ENCODE measurements at places on chromosomes 12 and 14. TPM values are rescaled to one million over a fixed set of nuclear protein-coding genes. Genes with fewer than 3 reads are reported as not detected.

GRCh38 chr12:116165036-116165425, 112.5 kb downstream of the MED13L start:
- peak; percentile 81 for DNase-seq

DNA sequence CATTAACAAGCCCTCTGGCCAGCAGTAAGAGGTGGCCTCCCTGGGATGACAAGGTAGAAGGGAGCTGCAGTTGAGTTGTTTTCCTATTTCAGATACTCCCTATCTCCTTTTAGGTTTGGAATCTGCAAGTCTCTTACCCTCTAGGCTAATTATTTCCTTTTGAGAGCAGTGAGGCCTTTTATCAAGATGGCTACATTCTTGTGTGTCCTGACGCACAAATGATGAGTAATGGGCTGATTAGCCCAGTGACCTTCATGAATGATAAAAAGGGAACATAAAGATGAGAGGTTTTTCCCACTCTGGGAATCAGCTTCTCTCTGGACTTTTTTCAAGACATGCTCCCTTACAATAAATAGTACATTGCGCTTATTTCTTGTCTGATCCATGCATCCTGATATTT, 22.9 kb downstream of the DYRK2 start:
- DNase-seq: peak; percentile 77

GRCh38 chr12:2960390-2960956, 1.3 kb downstream of the TEAD4 start:
- DNase-seq: peak; percentile 67

DNA sequence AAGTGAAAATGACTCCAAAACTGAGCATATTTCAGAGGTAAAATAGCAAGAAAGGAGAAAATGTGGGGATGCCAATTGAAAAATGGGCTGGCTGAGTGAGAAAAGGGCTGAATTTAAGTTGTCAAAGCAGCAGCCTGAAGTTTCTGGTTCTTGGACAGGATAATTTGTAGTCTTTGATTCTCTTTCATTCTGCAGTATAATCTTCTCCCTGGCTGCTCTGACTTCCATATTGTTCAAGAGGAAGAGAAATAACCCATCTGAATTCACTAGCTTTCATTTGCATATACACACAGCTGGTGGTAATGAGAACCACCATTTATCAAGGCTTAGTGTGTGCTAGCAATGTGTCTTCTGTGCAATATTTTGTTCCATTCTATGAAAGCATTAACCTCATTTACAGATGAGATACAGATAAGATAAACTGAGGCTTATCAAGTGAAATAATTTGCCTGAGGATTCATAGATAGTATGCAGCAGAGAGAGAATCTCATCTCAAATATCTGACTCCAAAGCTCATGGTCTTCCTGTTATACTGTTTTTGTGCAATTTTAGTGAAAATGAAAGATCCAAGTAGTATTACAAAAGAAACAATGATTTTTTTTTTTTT, 184.2 kb downstream of the TMTC2 start:
- no peak for DNase-seq

Gene LTBP2
- total RNA-seq: 26.7 TPM

- DNase-seq: peak; percentile 73
Observed at GRCh38 chr12:100473716-100474150, at the start of gene NR1H4. NR1H4 (plus strand) TSS chr12:100473866; CDS start chr12:100493324, 19,458 bp downstream.

Gene GLT8D2
- 33.5 TPM for total RNA-seq

Gene C12orf50
- not detected for total RNA-seq

- no peak for DNase-seq
Observed at GRCh38 chr14:30118992-30119640, 191.5 kb upstream of the PRKD1 start.

GRCh38 chr14:103597623-103598377, 31.2 kb upstream of the KLC1 start:
- DNase-seq: peak; percentile 95

DNA sequence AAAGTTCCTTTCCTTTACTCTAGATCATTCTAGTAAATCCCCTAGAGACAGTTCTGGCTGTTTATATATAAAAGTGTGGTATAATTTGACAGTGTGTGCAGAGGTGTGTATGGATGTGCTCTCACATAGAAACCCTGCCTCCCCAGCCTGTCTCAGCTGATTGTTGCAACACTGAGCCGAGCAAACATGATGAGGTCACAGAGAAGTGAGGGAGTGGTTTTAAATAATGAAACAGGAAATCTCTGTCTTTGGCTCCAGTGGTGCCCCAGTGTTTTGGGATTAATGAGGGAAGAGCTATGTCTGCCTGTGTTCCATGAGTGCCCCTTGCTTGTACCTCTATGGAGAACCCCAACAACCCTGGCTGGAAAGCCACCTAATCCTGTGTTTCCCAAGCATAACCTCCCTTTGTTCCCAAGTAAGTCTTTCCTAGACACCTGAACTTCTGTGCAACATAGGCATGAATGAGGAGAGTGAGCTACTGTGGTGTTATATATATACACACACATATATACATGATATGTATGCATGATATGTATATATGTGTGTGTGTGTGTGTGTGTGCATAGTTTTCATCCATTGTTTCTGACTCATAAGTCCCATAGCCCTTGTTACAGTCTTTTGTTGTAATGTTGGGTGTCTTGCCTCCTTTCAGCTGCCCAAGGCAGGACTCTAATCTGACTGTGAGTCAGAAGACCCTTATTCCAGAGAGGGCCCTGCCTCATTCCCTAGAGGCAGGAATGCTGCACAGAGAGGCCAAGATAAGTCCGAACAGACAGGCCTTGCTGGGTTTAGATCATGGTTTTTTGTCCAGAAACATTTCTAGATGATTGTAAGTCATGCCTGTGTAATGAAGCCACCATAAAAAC, 18.0 kb downstream of the TRAF3 start:
- peak; percentile 91 for DNase-seq

DNA sequence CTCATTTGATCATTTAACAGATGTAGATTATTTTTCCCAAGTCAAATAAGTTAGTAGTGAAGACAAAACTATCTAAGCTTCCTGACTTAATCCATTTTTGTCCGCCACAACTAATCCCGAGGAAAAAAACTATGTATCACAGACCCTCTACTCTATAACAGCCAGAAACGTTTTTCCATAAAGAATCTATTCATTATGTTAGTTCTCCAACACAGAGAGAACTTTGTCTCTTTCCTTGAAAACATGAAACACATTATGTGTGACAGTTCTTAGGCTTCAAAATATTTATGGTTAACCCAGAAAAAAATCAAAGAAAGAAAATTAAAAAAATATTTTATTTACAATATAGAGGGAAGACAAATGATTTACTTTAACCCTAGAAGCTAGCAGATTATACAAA, 100.1 kb downstream of the PLEKHG7 start:
- DNase-seq: no peak

Gene TSPAN11
- total RNA-seq: 0.18 TPM

GRCh38 chr14:102796661-102797190, 19.5 kb downstream of the TRAF3 start:
- no peak for DNase-seq

DNA sequence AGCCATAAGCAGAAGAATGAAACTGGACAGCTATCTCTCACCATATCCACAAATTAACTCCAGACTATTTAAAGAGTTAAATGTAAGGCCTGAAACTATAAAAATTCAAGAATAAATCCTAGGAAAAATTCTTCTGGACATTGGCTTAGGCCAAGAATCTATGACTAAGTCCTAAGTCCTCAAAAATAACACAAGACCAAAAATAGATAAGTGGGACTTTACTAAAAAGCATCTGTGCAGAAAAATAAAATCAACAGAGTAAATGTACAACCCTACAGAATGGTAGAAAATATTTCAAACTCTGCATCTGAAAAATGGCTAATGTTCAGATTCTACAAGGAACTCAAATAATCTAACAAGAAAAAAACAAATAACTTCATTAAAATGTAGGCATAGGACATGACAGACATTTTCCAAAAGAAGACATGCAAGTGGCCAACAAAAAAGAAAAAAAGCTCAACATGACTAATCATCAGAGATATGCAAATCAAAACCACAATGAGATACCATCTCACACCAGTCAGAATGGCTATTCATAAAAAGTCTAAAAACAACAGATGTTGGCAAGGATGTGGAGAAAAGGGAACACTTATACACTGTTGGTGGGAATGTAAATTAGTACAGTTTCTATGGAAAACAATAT, 61.0 kb upstream of the PPFIA2 start:
- DNase-seq: no peak

DNA sequence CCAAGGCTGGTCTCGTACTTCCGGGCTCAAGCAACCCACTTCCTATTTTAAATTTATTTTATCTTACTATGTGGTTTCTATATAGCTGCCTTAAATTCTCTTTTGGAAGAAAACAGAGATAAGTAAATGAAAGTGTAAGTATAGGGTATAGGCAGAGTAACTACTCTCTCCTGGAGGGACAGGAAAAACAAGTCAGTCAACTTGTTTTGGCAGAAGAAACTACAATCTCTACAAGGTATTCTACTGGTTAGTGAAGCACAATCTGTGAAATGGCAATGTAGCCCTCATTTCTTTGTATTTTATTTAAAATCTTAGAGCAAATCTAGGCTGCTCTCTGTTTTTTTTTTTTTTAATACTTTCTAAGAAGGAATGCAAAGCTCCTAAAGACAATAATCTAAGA, 55.4 kb downstream of the UBR7 start:
- no peak for DNase-seq

- DNase-seq: no peak
Observed at GRCh38 chr12:88662093-88662492, 81.8 kb upstream of the KITLG start.

- DNase-seq: no peak
Observed at GRCh38 chr12:122730215-122731014, at the start of gene HCAR1. HCAR1 (minus strand) TSS chr12:122730844; CDS start chr12:122730339, 505 bp downstream.

- DNase-seq: no peak
Observed at GRCh38 chr14:68873376-68873775, 80.5 kb upstream of the ZFP36L1 start.

- DNase-seq: no peak
Observed at GRCh38 chr14:74566174-74567141, 45.6 kb downstream of the LTBP2 start.

Gene CELA1
- not detected for total RNA-seq

GRCh38 chr14:23578560-23579310, at the start of gene JPH4:
JPH4 (minus strand) TSS chr14:23578790; CDS start chr14:23577453, 1,337 bp downstream.
- no peak for DNase-seq

GRCh38 chr12:81212996-81213696, 135.3 kb downstream of the ACSS3 start:
- peak; percentile 5 for DNase-seq

GRCh38 chr14:100610511-100611217, 23.4 kb upstream of the BEGAIN start:
- DNase-seq: peak; percentile 36

DNA sequence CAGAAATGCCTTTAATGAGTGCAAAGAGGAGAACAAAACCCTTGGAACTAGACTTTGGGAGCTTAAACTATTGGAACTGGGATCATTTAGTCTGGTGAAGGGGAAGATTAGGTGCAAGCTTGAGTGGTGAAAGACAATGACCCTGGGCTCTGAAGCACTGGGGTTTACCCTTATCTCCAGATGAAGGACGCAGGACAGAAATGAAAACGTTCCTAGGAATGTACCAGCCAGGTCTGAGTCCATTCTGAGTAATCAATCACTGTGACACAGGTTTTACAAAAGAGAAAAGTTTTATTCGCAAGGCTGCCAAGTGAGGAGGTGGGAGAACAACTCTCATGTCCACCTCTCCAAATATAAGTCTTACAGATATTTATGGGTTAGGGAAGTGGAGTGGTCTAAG, 249.1 kb downstream of the LRIG3 start:
- DNase-seq: no peak

- peak; percentile 72 for DNase-seq
Observed at GRCh38 chr14:100078997-100079725, 13.9 kb downstream of the EVL start.

GRCh38 chr12:19316425-19316824, 122.9 kb upstream of the AEBP2 start:
- DNase-seq: peak; percentile 49

Gene ADCY4
- not detected for total RNA-seq

Gene BMAL2
- total RNA-seq: 57.0 TPM

DNA sequence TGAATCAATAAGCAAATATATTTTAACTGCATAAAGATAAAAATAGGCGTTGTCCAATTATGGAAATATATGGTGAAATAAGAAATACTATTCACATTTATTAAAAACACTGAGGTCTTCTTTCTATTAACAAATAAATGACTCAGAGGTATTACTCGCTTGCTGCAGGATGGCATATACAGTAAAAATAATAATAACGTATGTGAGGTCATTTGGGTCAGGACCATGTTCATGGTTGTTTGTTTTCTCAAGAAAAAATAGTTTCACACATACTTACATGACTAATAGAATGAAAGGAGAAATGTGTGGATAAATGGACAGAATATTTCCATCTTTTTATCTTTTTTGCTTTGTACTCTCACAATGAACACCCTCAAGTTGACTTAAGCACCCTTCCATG, 46.5 kb upstream of the RTL1 start:
- peak; percentile 41 for DNase-seq

Gene MANSC1
- total RNA-seq: 1.1 TPM

Gene OR6C76
- total RNA-seq: not detected

Gene AGAP2
- total RNA-seq: 0.28 TPM

DNA sequence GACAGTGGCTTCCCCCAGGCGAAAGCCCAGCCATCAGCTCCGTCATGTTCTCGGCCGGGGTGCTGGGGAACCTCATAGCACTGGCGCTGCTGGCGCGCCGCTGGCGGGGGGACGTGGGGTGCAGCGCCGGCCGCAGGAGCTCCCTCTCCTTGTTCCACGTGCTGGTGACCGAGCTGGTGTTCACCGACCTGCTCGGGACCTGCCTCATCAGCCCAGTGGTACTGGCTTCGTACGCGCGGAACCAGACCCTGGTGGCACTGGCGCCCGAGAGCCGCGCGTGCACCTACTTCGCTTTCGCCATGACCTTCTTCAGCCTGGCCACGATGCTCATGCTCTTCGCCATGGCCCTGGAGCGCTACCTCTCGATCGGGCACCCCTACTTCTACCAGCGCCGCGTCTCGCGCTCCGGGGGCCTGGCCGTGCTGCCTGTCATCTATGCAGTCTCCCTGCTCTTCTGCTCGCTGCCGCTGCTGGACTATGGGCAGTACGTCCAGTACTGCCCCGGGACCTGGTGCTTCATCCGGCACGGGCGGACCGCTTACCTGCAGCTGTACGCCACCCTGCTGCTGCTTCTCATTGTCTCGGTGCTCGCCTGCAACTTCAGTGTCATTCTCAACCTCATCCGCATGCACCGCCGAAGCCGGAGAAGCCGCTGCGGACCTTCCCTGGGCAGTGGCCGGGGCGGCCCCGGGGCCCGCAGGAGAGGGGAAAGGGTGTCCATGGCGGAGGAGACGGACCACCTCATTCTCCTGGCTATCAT, 663 bp downstream of the PTGER2 start:
- peak; percentile 32 for DNase-seq

Gene SYNDIG1L
- total RNA-seq: not detected

GRCh38 chr12:106769546-106769945, 4.9 kb upstream of the RIC8B start:
- no peak for DNase-seq

DNA sequence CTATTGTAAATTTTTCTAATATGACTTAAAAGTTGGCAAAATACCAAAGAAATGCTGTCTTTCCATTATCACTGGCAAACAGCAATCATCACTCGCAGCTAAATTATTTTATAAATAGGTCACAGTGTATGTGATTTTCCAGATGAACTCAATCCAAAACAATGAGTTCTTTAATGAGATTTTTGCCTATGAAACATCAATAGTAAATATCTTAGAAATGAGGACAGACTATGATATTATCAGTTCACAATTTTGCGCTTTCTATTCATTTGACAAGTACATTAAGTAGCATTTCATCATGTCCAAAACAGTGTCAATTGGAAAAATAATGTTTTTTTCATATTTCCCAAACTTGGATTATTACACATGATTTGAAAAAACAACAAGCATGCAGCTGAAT, 65.7 kb downstream of the PIK3C2G start:
- no peak for DNase-seq

GRCh38 chr12:128531170-128531569, 264.2 kb downstream of the TMEM132C start:
- no peak for DNase-seq

All from IMR-90 (cell line).